T-helper 17 cell (primary cell): ENCODE measurements at places on chromosomes 12 and 14. TPM values are rescaled to one million over a fixed set of nuclear protein-coding genes. Genes with fewer than 3 reads are reported as not detected.

GRCh38 chr14:79363291-79363690 is 848.0 kb downstream of the DIO2 start:
- DNase-seq = no peak

DNA sequence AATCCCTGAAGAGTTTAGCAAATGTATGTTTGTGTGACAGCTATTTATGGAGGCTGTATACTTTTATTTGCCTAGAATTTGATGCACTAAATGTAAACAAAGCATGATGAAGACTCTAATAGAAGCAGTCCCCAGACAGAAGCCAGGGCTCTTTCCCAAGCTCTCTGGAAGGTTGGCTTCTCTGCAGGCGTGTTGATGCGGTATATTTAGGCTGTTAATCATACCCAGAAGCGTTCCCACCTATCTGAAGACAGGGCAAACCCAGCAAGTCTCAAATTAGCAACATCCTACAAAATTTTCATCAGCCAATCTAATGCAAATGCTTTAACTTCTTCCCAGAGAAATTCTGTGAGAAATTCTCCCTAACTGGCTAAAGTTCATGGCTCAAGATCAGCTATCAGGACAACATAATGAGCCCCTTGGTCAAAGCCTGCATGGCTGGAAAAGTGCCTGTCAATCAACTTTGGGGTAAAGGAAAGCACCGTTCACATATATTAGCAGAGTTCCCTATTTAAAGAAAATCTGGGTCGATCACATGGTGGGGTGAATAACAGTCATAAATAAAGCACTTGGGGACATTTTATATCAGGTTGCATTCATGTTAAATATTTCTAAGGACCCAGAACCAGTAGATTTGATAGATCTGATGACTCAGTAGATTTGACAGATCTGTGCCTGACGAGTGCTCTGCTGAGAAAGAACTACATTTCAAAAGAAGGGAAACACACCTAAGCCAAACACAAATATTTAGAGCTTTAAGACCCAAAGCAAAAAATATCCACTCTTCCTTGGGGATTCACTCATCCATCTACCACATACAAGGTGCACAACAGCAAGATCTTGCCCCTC is 46.6 kb downstream of the KSR2 start:
- no peak for DNase-seq

GRCh38 chr12:64566831-64567517 is 43.3 kb upstream of the RASSF3 start:
- no peak for DNase-seq

GRCh38 chr14:73203527-73203926 is 33.8 kb upstream of the PAPLN start:
- no peak for DNase-seq

DNA sequence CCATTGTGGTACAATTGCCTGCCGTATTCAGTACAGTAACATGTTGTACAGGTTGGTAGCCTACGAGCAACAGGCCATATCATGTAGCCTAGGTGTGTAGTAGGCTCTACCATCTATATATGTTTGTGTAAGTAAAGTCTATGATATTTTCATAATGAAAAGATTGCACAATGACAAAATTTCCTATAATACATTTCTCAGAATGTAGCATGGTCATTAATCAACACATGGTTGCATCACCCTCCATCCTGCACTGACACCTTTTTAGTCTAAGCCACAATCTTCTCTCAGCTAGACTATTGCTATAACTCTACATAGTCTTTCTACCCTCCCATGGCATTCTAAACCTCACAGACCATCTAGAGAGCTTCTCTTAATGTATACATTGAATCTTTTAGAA is 158.5 kb upstream of the HMGA2 start:
- DNase-seq = no peak

DNA sequence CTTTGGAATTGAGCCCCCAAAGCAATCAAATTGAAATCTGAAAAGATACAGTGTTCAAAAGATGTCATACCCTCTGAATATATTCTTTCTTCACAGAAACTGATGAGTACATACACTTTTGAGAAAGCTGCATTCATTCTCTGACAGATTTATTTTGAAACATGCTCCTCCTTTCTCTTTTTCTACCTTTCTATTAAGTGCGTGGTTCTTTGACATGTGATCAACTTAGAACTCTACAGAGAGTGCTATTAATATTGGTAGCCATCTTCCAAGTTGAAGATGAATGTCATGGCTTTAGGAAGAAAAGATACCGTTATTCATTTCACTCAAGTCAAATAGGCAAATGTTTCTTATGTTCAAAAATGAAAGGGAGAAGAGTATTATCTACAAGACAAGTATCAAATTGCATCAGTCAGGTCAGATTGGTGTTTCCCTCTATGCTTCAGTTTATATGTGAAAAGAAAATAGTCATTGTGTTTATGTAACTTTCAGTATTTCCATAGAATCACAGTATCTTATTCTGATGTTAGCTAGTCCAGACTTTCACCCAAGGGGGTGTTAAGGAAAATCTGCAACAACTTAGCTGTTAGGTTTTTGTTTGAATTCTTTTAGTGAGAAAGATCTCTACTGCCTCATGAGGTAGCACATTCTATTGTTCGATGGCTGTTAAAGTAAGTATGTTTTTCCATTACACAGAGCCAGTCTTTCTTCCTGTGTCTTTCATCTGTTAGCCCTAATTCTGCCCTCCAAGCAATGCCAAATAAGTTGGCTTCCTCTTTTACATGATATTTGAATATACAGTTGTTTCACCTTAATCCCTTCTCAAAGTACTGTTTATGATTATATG is 55.4 kb upstream of the GARIN2 start:
- no peak for DNase-seq

DNA sequence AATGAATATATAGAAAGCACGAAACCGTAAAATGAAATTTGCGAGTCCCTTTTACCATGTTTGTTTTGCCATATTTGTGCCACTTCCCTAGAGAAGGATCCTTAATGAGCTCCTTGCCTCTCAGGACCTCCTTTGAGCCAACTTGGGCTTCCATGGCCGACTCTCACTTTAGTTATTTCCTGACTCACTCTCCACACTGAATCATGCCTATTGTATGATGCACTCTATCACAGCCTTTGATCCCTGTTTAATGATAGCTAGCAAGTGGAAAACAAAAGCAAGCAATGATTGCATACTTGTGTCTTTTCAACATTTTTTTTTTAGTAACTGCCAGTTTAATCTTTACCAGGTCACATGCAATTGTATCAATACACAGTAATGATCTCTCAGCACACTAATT is 153.2 kb downstream of the CCER1 start:
- DNase-seq = no peak

- DNase-seq = no peak
Observed at GRCh38 chr14:92575061-92575747, 61.6 kb downstream of the RIN3 start.

DNA sequence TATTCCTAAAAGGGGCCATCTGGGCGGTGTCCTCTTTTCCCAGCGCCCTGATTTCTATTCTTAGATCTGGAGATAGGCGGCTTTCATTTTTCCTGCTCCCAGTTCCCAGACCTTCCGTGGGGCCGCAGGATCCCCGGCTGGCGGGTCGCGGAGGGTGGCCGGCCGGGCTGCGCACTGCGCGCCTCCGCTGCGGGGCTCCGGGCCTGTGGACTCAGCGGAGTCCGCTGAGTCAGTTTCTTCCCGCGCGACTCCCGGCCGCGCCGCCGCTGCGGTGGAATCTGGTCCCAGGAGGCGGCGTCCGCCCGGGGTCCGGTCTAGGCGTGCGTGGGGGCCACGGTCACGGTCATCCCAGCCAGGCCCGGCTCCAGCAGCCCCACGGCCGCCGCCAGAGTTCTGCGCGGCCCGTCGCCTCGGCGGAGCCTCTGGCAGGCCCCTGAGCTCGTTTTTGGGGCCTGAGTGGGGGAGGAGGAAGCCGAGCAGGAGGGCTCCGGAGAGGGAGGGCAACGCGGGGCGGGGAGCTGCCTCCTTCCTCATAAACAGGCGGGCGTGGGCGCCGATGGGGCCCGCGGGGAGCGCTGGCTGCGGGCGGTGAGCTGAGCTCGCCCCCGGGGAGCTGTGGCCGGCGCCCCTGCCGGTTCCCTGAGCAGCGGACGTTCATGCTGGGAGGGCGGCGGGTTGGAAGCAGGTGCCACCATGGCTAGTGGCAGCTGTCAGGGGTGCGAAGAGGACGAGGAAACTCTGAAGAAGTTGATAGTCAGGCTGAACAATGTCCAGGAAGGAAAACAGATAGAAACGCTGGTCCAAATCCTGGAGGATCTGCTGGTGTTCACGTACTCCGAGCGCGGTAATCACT is at the start of gene LRRK2:
LRRK2 (plus strand) TSS at position 559 of the 853 bp plus-strand sequence; CDS start at position 694, 135 bp downstream.
- peak; percentile 7 for DNase-seq

DNA sequence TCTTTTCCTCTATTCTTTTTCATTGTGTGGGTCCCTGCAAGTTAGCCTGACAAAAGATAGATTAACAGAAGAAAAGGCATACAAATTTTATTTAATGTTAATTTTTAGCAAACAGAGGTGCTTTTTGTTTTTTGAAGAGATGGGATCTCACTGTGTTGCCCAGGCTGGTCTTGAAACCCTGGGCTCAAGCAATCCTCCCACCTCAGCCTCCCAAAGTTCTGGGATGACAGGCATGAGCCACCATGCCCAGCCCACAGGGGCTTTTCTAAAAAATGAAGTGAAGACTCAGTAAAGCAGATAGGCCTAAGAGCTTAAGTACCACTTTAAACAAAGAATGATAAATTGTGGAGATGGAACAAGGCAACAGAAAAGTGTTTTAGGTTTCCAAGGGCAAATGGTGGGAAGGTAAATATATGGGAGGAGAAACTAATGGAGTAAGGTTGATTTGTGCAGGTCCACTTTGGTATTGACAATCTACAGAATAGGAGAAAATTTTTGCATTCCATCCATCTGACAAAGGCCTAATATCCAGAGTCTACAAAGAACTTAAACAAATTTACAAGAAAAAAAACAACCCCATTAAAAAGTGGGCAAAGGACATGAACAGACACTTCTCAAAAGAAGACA is 18.6 kb upstream of the EEA1 start:
- DNase-seq = no peak

GRCh38 chr12:111964935-111965334 is 48.0 kb downstream of the TMEM116 start:
- DNase-seq = no peak

GRCh38 chr14:101167428-101167827 is 263.9 kb upstream of the RTL1 start:
- DNase-seq = no peak

- no peak for DNase-seq
Observed at GRCh38 chr12:81043979-81044740, 33.7 kb upstream of the ACSS3 start.

GRCh38 chr14:56996721-56997399 is 186.6 kb upstream of the OTX2 start:
- DNase-seq = no peak

- no peak for DNase-seq
Observed at GRCh38 chr12:114661245-114661644, 22.7 kb downstream of the TBX3 start.

GRCh38 chr14:52025310-52025709 is 36.0 kb downstream of the RTRAF start:
- no peak for DNase-seq

DNA sequence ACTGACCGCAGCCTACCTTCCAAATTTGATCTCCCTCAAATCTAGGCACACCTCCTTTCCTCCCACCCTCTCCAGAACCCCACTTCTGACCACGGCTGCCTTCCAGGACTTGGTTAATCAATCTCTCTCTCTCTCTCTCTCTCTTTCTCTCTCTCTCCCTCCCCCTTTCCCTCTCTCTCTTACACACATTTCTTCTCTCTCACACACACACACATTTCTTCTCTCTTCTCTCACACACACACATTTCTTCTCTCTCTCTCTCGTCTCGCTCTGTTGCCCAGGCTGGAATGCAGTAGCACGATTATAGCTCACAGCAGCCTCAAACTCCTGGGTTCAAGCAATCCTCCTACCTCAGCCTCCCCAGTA is 521 bp upstream of the GMFB start:
- DNase-seq = no peak

- DNase-seq = no peak
Observed at GRCh38 chr12:30485230-30485890, 210.3 kb downstream of the IPO8 start.

DNA sequence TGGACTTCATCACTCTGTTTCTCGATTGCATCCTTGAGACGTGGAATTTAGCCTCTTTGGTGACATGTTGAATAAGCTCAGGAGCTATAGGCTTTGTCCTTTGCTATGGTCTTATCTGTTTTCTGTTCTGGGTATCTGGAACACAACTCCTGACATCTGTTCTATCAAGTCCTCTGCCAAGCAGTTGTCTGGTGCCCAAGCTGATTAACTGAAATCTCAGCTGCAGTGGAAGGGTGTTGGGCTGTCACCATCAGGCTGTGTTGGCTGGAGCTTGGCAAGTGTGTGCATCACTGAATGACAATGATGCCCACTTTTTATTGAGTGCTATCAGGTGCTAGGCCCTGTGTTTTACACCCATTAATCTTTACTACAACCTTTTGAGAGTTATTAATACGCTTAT is 77.8 kb downstream of the SMOC1 start:
- DNase-seq = no peak

GRCh38 chr12:64293654-64294364 is 71.7 kb upstream of the KICS2 start:
- no peak for DNase-seq

GRCh38 chr12:53695152-53696145 is 19.6 kb upstream of the ATP5MC2 start:
- DNase-seq = no peak

DNA sequence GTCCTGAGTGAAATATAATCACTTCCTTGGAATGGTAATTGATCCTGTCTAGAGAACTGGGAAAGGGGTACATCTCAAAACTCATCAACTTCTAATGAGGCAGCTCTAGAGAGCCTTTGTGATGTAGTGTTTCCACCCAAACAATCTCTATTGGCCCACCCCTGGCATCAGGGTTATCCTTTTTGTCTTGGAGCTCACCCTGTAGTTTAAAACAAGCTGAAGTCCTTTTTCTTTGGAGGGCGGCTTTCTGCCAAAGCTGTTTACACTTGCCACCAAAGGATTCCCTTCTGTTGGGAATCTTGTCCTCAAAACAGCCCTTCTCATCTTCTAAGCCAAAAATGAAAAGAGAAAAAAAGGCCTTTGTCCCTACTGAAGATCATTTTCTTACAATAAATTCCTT is 60.6 kb upstream of the GTF2A1 start:
- DNase-seq = no peak

GRCh38 chr12:26704214-26704613 is 128.8 kb downstream of the ITPR2 start:
- DNase-seq = no peak

GRCh38 chr14:51889851-51890250 is 29.4 kb downstream of the GNG2 start:
- DNase-seq = no peak

GRCh38 chr12:58728397-58728796 is 191.9 kb downstream of the LRIG3 start:
- no peak for DNase-seq

GRCh38 chr12:42234970-42235369 is 3.1 kb downstream of the YAF2 start:
- no peak for DNase-seq

The BTG1 gene
- 1,137 TPM for total RNA-seq

The SAMD15 gene
- 0.32 TPM for total RNA-seq

The TROAP gene
- total RNA-seq = not detected

The DLGAP5 gene
- 0.12 TPM for total RNA-seq

The AKAP6 gene
- total RNA-seq = 1.9 TPM

The LRIG3 gene
- total RNA-seq = not detected

The HOXC12 gene
- not detected for total RNA-seq

The APOF gene
- total RNA-seq = not detected

The MYO1H gene
- total RNA-seq = not detected

The FLRT2 gene
- not detected for total RNA-seq

The IQSEC3 gene
- total RNA-seq = 0.60 TPM

The IAPP gene
- not detected for total RNA-seq

The DDX47 gene
- 141 TPM for total RNA-seq

The LMNTD1 gene
- total RNA-seq = not detected

The CFAP54 gene
- total RNA-seq = 1.3 TPM

The DAO gene
- total RNA-seq = not detected
